ENCODE measurements at places on chromosomes 12 and 14.

DNA sequence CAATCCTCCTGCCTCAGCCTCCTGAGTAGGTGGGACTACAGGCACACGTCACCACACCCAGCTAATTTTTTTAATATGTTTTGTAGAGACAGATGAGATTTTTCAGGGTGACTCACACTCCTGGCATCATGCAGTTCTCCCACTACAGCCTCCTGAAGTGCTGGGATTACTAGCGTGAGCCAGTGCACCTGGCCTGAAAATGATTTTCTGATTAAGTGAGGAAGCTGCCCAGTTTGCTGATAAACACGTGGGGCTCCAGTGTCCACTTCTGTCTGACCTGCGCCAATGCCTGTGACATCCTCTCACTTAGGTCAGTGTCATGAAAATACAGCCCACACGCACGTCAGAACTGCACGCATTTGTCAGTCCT lies 37.0 kb upstream of the SFSWAP start:
- no peak for DNase-seq

DNA sequence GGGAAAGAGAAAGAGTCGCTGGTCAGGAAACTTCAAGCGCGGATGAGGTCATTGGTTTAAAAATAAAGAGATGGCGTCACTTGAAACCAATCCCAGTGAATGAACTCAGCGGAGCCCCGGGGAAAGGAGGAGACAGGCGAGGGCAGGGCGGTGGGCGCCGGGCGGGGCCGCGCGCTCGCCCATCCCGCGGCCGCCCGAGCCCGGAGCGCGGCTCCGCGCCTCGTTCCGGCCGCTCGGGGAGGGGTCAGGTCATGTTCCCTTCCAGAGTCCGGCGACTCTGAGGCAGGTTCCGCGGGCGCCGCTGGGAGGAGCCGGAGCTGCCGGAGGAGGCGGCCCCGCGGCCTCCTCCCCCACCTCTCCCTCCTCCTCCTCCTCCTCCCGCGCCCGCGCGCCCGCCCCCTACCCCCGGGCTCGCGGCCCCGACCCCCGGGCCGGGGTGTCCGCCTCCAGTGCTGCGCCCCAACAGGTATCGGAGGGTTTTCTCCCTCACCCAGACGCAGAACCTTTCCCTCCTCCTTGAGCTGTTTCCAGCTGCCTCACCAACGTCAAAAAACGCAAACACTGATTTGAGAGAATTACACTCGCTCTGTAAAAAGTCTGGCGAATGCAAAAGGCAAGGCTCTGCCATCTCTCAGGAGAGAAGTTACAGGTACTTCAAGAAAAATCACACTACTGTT lies at the start of gene DUSP16:
Gene DUSP16, minus strand, starts transcription at position 279 of the 677 bp plus-strand sequence. CDS start 41,765 bp downstream, outside the sequence.
- DNase-seq, result peak; percentile 91

DNA sequence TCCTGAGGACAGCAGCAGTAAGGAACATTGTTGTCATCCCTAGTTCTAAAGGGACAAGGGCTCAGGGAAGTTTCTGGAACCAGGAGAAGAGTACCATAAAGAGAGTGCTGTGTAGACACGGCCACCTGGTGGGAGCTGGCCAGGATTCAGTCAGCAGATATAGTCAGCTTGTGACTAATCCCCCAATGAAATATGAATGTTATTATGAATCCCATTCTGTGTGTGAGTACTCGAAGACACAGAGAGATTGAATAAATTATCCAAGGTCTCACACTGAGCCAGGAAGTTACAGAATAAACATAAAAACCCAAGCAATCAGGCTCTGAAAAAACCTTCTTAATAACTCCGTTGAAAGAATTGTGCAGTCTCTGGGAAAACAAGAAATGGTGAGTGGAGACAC lies 1359.5 kb downstream of the AACS start:
- no peak for DNase-seq

DNA sequence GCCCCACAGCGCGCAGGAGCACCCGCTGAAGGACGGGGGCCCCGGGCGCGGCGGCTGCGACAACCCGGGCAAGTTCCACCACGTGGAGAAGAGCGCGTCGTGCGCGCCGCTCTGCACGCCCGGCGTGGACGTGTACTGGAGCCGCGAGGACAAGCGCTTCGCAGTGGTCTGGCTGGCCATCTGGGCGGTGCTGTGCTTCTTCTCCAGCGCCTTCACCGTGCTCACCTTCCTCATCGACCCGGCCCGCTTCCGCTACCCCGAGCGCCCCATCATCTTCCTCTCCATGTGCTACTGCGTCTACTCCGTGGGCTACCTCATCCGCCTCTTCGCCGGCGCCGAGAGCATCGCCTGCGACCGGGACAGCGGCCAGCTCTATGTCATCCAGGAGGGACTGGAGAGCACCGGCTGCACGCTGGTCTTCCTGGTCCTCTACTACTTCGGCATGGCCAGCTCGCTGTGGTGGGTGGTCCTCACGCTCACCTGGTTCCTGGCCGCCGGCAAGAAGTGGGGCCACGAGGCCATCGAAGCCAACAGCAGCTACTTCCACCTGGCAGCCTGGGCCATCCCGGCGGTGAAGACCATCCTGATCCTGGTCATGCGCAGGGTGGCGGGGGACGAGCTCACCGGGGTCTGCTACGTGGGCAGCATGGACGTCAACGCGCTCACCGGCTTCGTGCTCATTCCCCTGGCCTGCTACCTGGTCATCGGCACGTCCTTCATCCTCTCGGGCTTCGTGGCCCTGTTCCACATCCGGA lies 1.4 kb downstream of the FZD10 start:
- DNase-seq, result no peak

- DNase-seq, result no peak
These were observed 343.1 kb downstream of the FSCB start for GRCh38 chr14:44163946-44164345.

- no peak for DNase-seq
These were observed 214.3 kb upstream of the NUDT4 start for GRCh38 chr12:93163260-93164036.

DNA sequence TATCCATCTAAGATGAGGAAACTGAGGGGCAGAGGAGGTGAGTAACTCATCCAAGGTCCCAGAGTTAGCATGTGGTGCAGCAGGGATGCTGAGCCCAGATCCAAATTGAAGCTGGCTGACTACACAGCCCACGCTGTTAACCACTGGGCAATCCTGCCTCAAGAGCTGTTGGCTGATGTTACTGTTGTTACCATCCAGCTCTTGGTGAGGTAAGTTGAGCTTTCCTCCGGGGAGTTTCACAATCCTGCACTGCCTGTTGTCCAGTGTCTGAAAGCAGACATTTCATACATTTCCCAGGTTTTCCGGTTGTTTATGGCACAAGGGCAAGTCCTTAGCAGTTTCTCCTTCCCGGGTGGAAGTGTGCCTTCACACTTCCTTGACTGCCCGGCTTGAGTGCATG lies 14.5 kb downstream of the CYP46A1 start:
- DNase-seq, result no peak

DNA sequence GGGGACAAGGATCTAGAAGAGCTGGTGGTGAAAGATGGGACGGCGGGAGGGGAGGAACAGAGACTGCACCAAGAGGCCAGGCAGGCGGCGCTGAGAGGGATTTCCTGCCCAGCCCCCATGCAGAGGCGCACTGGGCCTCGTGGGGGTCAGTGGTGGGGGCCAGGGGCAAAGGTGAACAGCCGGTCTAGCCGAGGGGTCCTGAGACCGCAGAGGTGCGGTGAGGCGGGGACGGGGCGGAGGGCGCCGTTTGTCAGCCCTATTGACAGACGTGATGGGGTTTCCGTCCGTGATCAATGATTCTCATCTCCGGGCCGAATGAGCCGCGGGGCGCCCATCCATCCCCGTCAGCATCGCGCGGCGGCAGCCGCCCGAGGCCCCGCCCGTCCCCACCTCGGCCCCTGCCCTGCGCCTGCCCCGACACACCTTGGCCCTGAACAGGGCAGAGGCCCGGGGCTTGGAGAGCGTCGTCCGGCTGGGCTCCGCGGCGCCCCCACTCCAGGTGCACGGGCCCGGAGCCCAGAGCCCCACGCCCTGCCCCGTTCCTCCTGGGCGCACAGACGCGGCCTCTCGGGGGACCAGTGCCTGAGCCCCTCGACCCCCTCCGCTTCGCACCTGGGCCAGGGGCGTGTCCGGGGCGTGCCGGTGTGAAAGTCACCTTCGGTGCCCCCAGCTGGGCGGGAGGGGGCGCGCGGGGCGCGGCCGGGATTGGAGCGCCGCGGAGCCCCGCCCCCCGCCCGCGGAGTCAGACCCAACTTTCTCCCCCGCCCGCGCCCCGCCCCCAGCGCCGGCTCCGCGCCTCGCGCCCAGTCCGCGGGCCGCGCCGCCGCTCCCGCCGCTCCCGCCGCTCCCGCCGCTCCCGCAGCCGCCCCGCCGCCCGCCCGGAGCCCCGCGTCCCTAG lies at the start of gene NXPH4:
Gene NXPH4, plus strand, starts transcription at position 781 of the 898 bp plus-strand sequence. CDS start 176 bp downstream, outside the sequence.
- DNase-seq, result no peak

DNA sequence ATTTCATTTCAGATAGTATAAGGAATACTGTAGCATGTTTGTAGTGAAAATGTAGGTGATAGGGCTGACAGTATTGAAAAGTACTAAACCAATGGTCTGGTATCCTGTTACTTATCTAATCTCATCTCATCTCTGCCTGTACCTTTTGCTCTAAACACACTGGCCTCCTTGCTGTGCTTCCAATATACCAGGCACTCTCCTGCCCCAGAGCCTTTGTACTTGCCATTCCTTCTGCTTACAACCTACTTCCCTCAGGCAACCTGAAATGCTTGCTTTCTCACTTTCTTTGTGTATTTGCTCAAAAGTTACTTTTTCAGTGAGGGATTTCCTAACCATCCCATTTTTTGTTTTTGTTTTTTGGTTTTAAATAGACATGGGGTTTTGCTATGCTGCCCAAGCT lies 101.9 kb downstream of the PAPLN start:
- no peak for DNase-seq

DNA sequence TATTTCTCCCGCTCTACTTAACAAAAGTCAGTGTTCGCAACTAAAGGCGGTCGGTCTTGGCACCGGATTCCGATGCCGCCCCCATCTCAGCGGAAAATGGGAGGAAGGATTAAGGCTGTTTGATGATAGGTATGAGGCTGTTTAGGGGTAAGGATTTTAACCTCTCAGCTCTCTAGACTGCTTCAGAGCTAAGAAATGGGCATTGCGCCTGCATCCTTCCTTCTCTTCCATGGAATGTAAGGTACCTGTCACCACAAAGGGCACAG lies 1.4 kb downstream of the COCH start:
- DNase-seq, result no peak

GRCh38 chr14:78737601-78738000 lies 567.4 kb downstream of the NRXN3 start:
- no peak for DNase-seq

GRCh38 chr12:69698054-69698453 lies 1.0 kb downstream of the BEST3 start:
- DNase-seq, result no peak

DNA sequence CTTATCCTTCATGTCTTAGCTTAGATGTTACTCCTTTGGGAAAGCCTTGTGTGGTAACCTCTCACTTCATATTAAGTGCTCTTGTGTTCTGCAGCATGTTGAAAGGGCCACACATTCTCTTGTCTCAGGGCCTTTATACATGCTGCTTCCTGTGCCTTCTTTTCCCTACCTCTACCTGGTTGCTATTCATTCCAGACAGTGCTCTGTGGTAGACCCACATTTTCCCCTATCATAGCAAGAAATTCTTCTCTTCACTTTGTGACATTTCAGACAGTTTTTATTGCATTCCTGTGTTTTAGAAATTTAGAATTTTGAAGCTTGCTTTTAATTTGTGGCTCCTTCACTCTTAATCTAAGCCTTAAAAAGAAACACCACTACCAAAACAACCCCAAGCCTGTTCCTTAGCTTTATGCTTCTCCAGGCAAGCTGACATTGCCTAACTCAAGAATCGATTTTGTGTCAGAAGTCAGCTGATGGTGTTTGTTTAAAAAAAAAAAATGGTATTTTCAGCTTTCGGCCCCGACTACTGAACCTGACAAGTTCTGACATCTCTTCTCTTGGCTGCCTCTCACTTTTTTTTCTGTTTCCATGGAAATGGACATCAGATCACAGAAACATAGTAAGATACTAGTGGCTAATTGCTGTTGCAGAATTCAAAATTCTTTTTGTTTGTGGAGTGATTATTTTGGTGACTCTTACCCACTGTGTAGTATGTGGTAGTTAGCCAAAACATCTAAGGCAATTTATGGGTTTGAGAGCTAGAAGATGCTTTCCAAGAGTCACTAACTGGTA lies 156.3 kb downstream of the NUBPL start:
- no peak for DNase-seq

- DNase-seq, result no peak
These were observed 75.2 kb downstream of the MYF5 start for GRCh38 chr12:80791863-80792262.

GRCh38 chr12:130948136-130948535 lies 5.6 kb upstream of the ADGRD1 start:
- no peak for DNase-seq

DNA sequence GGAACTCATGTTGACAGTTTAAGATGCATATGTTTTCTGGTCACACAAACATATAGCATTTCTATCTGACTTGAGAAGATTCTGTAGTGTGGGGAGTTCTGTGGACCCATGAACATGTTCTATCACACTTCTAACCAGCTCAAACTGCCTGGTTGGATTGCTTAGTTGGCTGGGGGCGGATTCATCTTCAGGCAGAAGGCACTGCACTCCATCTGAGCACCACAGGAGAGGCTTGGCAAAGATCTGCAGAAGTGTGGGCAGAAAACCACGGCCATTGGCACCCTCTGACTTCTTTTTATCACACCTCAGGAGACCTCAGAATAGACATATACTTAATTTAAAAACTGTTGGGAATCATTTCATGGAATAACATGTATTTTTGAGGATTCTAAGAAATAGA lies 68.5 kb downstream of the LIN7A start:
- DNase-seq, result no peak

DNA sequence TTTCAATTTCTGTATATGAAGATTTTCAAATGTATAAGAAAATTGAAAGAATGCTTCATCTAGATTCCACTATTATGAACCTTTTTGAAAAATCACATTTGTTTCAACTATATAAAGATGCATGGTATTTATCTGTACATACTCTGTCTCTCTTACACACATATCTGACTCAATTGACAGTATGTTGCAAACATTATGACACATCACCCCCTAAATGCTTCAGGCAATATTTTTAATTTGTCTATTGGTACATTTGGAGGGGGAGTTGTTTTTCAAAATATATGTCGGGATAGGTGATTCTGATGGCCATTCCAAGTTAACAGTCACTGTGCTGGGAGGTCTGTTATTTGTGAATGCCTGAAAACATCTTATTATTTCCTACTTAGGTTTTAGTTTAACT lies 14.4 kb downstream of the PCNX1 start:
- DNase-seq, result no peak

- no peak for DNase-seq
These were observed 134.1 kb downstream of the KCNA5 start for GRCh38 chr12:5177731-5178130.
